Stimulated activated memory B cell treated with anti-CD40 and anti-IgM and Interleukin-4, amounts not matched to agents 10 μg/mL and 1 μg/mL and 100 μg/mL, for 72 hours (primary cell): ENCODE measurements at places on chromosomes 11 and 22.

GRCh38 chr11:119786431-119787073, 57.6 kb upstream of the NECTIN1 start:
- ATAC-seq, result no peak

GRCh38 chr11:100575860-100576717, 111.0 kb upstream of the ARHGAP42 start:
- peak; percentile 58 for ATAC-seq

- no peak for ATAC-seq
Measured at GRCh38 chr11:122100037-122100755, 15.8 kb downstream of the BLID start.

DNA sequence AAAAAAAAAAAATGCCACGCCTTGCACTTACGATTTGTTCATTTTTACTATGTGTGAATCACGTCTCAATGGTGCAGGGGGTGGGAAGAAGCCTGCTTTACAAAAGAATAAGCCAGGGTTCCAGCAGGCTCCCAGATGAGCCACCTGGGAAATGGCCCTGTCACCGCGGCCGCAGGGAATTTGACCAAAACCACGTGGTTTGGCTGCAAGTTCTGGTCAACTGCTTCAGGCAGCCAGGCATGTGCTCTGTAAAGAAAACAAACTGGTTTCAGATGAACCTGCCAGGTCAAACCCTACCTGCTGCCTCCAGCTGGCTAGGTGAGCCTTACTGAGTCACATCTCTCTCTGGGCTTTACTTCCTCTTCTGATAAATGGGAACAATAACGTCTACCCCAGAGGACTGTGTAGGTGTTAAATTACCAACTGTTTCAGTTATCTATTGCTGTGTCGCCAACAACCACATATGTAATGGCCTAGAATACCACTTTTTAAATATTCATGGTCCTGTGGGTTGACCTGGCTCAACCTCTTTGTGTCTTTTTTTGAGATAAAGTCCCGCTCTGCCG, 30.5 kb upstream of the GCAT start:
- peak; percentile 90 for ATAC-seq

DNA sequence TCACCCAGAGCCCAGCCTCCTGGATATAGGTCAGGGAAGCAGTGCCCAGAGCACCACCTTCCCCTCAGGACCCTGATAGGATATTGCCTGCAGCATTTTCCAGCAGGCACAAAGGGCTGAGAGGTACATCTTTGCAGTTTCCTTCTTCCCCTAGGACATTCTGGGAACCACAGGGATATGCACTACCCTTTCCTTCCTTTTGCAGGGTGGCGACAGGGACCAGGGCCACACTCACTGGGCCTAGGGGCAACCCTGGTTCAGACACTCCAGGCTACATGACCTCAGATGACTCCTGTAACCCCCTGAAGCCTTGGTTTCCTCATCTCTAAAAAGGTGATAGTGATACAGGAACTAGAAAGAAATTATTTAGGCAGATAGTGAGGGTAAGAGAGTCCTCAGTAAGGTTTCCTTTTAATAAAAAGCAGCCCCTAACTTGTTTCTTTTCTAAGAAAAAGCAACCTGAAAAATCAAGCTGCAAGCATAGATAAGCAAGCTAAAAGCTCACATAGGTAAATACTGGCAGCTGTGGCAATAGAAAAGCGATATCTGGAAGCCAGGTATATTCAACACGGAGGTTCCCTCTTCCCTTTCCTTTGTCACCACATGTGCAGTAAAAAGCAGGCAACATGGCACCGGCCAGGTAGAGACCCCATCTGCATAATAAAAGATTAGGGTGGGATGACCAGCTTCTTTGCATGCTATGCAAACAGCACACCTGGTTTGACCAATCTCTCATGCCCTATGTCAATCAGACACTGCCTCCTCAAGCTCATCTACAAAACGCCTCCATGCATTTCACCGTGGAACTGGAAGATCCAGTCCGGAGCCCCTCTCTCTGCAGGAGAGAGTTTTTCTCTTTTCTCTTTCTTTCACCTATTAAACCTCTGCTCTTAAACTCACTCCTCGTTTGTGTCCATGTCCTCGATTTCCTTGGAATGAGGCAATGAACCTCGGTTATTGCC, 13.2 kb upstream of the MRGPRX2 start:
- no peak for ATAC-seq

- no peak for ATAC-seq
Measured at GRCh38 chr22:42432818-42433217, 615 bp upstream of the NFAM1 start.

GRCh38 chr11:119342023-119342300, 1.3 kb upstream of the C1QTNF5 start:
- ATAC-seq, result no peak

- no peak for ATAC-seq
Measured at GRCh38 chr11:762421-763072, 14.7 kb downstream of the GATD1 start.

DNA sequence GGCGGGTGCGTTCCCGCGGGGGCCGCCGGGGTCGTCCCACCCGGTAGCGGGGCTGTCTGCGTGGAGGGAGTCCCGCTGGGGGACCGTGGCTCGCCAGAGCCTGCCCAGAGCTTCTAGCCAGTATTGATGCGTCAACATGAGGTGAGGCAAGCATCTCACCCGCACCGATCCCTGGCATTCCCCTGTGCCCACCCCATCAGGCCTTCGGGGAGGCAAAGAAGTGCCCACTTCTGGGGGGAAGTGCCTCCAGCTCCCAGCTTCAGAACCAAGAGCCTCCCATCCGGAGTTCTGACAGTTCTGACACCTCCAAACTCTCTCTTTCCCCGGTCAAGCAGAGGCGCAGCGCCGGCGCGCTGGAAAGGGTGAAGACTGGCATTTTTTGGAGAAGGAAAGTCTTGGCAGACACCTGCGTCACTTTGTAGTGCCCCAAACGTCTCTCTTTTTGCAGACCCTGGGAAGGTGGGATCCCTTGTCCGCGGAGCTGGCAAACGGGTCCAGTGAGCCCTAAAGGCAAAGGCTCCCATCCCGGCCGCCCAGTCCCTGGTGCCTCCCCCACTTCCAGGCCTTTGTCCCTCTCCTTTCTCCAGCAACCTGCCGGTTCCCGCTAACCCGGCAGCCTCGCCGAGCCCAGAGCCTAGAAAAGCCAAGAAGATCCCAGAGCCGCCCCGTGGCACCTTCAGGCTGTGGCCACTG, 3.2 kb upstream of the PAX6 start:
- ATAC-seq, result no peak

DNA sequence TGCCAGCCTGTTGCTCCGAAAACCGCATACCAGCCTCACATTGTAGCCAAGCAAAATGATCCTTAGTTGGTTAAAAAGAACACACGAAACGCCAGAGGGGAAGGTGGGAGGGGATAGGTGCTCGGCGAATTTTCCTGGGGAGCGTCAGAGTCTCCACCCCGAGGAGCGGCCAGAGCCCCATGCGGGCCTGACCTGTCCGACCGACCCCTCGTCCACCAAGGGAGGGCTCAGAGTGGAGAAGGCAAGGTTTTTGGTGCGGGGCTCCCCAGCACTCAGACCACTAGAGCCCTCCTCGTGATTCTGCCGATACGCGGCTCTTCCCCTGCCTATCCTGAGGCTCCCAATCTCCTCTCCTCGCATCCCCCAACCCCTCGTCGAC, 39.6 kb downstream of the DIXDC1 start:
- no peak for ATAC-seq

GRCh38 chr22:48177631-48178030, 1415.2 kb downstream of the TBC1D22A start:
- ATAC-seq, result no peak
